ENCODE measurements at places on chromosomes 3 and 15.

- no peak for DNase-seq
Measured at GRCh38 chr3:176663387-176663786, 533.9 kb downstream of the TBL1XR1 start.

DNA sequence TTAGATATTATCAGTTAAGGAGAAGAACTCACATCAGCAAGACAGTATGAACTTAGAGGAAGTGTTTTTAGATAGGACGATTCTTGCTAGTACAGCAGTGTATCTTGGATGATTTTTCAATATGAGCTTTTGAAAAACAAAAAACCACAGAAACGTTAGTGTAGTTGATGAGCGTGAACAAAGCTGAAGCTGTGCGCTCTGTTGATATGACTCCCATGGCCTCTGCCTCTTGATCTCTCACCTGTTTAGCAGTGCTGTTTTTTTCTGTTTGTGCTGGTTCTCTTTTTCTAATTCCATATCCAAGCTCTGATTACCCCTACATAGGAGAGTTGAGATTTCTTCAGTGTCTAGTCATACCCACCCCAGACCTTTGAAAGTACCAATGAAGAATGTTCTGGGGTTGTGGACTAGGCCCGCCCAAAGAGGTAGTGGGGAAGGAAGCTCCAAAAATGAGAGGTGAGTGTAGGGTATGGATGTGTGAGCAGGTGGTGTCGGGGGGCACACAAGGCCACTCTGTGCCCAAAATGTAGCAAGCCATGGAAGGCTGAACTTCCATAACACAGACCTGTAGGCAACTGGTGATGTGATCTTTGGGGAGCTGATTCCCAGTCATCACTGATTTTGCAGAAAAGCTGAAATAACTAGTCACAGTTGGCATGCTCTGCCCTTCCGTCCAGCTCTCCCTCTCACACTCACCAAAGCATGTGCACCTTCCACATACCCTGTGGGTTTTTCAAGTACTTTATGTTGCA lies 20.0 kb upstream of the CMTM7 start:
- DNase-seq, result no peak

DNA sequence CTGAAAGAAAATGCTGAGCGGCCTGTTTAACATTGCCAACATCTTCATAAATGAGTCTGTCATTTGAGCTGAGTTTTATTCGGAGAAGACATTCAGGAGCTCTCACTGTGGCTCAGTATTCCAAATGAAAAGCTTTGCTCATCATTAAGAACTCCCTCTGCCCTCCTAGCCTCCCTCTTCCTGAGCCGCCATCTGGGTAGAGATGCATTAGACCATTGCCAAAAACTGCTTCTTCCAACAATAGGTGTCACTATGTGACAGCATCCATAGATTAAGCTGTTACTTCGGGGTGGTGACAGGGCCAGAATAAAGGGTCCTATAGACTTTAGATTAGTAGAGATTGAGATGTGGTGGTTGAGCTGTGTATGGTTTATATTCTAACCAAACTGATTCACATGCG lies 501.4 kb upstream of the NR2F2 start:
- DNase-seq, result no peak

DNA sequence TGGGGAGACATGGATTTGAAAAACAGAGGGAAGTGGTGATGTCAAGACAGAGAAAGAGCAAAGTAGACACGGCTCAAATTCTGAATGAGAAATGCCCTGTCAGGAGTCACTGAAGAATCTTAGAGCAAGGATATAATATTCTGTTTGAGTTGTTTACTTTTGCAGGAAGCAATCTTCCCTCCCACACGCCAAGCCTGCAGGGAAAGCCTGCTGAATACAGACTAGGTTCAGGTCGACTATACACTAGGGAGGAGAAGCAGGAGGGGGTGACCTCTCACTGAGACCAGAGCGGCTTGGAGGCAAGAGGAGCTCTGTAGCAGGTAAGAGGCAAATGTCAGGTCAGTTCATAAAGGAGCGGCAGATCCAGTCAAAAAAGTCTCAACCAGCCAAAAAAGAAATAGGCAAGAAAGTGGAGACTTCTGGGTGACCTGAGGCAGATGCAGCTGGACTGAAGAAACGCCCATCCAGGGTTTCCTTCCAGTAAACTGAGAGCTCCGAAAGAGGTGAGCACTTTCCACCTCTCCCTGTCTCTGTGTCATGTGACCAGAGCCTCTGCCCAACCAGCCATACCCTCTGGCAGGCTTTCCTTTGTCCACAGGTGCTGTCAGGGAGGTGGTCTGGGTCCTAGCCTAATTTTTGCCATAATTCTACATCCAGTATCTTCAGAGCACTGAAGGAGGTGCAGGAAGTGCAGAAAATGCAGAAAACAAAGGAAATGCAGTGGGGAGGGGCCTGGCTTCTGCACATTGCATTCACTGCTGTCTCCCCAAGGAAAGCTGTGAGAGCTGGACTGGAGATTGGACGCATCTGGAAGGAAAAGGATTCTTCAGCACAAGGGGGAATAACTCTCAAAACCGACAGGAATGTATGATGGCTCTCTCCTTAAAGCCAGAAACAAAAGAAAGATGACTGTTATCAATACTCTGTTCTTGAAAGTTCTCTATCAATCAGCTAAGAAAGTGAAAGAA lies 37.8 kb upstream of the CTXND1 start:
- DNase-seq, result no peak

DNA sequence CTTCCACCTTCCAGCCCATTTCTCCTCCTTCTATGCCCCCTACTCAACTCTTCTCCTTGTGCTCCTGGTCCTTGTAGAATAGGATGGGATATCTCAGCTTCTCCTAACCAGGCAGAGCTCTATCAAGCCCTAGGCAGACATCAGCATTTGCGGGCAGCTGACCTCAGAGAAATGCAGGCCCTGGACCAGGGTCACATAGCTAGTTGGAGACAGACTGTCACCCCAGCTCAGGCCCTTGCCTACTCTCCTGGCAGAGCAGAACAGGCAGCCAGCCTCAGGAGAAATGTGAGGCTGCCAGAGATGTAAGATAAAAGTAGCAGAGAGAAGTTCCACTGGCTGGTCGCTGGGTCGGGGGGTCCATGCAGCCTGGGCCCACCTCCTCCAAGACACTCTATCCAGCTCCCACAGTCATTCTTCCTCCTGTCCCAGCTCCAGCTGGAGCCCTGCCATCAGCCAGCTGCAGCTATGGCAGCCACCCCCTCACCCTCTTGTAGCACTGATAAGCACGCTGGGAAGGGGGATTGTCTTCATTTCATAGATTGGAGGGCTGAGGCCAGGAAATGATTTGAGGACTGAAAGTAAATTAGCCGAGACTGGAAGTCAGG lies 4.0 kb downstream of the CYP8B1 start:
- DNase-seq, result no peak

GRCh38 chr15:78624651-78625590 lies 4.1 kb upstream of the CHRNA3 start:
- no peak for DNase-seq

GRCh38 chr3:155243512-155243921 lies 50.0 kb downstream of the STRIT1 start:
- no peak for DNase-seq

- no peak for DNase-seq
Measured at GRCh38 chr3:126569390-126569975, 10.8 kb upstream of the C3orf22 start.

GRCh38 chr3:53581671-53582070 lies 87.3 kb downstream of the CACNA1D start:
- DNase-seq, result no peak

GRCh38 chr15:67101911-67102598 lies 36.7 kb downstream of the SMAD3 start:
- DNase-seq, result no peak
